ENCODE measurements at places on chromosomes 6 and 20. TPM values are rescaled to one million over a fixed set of nuclear protein-coding genes. Genes with fewer than 3 reads are reported as not detected.

DNA sequence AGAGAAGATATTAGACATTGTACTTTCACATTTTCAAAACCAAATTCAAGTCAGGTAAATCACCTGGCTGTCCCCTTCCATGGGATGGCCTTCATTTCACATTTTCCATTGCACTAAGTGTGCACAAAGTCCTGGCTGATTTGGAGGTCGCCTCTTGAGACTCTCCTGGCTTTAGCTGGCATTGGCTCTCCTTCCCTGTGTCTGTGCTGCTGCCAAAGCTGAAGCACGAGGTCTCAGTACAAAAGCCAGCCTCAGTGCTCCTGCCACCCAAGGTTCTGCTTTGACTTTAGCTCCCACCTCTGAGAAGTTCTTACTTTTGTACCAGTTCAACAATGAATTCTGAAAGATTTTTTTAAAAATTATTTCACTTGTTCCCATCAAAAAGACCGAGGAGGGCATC, 289.2 kb upstream of the CNR1 start:
- DNase-seq, result no peak

DNA sequence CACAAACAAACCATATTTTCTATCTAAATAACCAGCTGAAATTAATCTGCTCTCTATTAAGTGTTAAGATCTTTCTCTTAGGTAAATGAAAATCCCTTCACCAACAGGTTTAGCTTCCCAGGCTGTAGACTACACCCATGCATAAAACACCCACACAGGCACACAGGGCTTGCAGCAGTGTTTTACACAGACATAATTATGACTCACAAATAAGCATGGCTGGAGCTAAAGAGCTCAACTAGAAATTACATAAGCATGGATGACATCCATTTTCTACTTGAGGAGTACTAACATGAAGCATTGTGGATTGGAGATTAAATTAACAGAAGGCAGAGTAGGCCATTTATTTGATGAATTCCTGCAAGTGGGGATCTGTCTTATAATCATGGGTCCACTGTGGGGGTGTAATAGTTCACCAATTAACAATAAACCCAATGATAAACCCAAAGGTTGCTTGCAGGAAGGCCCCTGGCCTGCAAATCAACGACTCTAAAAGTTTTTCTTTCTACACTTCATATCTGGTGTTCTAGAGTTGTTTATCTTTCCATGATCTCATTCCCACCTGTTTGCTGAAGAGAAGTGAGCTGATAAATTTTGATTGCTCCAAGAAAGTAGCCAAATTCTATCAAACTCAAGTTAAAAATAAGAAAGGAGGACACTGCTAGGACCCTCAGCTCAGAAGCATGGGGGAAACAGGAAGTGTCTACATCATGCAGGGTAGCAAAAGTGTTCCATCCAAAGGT, 33.8 kb upstream of the E2F3 start:
- DNase-seq, result no peak

Gene PTK7
- total RNA-seq, result 2.7 TPM

GRCh38 chr6:20463396-20463795, 61.7 kb downstream of the E2F3 start:
- no peak for DNase-seq

GRCh38 chr6:137076277-137077068, 31.7 kb upstream of the IL20RA start:
- DNase-seq, result peak; percentile 87

DNA sequence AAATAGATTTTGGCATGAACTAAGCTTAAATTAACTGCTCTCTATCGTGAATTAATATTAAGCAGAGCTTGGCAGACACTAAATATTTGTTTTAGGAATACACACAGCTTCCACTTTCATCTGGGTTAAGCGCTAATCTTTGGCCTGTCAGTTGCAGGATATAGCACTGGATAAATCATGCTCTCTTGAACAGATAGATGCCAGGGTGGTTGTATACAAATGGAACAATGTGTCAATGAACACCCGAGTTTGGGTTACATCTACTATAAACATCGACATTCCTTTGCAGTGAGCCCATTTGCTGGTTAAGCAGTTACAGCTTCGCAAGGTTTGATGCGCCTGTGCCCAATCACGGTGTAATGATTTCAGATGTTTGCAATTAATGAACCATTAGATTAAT, 338.2 kb upstream of the ZFP64 start:
- DNase-seq, result no peak

Gene LIME1
- total RNA-seq, result 5.0 TPM

DNA sequence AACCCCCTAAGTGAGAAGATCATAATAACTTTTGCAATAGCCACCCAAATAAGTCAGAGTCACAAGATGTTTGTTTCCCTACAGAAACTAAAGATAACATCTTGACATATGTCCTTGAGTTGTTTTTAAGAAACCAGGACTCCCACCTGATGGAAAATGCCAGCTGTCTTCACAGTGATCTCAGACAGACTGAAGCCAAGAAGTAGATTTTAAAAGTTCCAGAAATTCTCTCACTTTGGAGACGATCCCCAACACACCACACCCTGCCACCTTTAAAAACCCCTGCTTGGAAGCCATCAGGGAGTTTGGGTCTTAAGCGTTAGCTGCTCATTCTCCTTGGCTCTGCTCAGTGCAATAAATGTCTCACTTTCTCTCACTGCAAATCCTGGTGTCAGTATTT, 63.0 kb downstream of the GPR6 start:
- DNase-seq, result no peak

GRCh38 chr6:107931894-107932293, 26.1 kb downstream of the SEC63 start:
- no peak for DNase-seq

- no peak for DNase-seq
These were observed at the start of gene PTCHD4 for GRCh38 chr6:48111143-48111506. PTCHD4 (minus strand) TSS chr6:48111197; CDS start chr6:48068957, 42,240 bp downstream.

- DNase-seq, result no peak
These were observed 17.6 kb downstream of the CAPN11 start for GRCh38 chr6:44176130-44176761.

DNA sequence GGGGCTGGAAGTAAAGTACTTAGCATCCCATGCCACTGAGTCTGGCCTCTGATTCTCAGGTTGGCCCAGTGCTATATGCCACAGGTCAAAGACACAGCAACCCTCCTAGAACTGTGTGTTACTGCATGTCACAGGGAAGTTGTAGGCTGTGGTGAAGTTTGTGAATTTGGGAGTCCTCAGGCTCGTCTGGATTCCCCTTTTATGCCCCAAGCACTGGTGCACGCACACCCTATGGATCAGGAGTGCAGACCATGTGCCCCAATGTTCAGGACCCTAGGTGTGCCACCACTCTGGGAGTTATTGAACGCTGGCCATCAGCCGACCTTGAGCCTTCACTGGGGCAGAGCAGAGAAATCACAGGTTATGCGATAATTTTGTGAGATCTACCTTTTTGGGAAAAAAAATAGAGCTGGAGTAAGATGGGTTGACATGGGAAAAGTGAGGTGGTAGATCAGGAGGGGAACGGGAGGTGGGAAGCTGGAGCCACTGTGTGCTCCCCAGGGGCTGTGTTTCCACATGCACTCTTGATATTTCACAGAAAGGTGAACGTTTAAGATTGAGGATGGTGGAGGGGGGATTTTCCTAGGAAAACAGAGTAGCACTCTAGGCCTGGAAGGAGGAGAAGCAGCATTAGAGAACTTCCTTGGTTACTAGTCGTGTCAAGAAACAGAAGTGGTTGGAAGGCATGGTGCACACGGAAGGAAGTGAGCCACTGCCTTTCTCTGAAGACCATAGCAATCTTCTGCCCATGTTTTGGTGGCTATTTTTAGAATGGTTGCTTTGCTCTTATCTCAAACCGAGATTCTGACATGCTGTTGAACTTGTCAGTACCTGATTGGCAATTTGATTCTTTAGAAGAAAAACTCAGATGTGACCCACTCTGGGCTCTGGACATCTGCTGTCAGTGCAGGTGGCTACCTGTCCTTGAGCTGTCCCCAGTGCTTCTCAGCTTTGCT, 44.1 kb downstream of the DUSP22 start:
- no peak for DNase-seq

Gene AVP
- total RNA-seq, result not detected

Gene PACSIN1
- 10.3 TPM for total RNA-seq

- no peak for DNase-seq
These were observed 858 bp upstream of the PTPRK start for GRCh38 chr6:128521282-128521632.

Gene C20orf144
- not detected for total RNA-seq

GRCh38 chr6:130306377-130306776, 59.4 kb upstream of the TMEM200A start:
- DNase-seq, result no peak

DNA sequence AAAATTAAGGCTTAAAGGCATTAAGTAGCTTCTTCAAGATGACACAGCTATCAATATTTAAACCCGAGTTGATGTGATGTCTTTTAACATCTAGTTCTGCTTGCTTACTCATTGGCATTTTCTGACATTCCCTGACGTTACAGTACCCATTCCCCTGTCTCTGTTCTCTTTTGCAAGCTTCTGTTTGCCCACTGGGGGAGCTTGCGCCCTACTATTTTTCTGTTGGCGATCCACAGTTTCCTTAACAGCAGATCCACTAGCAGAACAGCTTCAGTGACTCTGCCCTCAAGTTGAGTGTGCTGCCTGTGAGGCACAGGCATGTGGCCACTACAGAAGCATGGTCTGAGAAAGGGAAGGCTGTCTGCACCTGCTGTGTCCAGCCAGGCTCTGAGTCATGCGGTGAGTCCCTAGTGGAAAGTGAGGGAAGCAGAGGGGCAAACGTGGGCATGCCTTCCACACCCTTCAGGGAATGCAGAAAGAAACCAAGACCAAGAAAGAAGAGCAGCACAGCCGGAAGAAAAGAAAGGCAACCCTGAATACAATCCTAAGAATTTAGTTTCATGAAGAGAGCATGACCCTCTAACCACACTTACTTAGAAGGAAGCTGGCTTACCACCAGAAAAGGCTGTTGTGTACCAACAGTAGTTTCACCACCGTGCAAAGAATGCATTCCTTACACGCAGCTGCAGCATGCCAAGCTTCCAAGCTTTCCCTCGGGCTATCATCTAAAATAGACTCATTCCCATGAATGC, 97.7 kb upstream of the VGLL2 start:
- DNase-seq, result no peak

Gene HLA-DQA1
- total RNA-seq, result 5.2 TPM

Gene LPA
- not detected for total RNA-seq

Gene EDN1
- 5.9 TPM for total RNA-seq

Gene MLIP
- total RNA-seq, result 319 TPM

GRCh38 chr20:9330151-9330550, 184.2 kb upstream of the LAMP5 start:
- no peak for DNase-seq

DNA sequence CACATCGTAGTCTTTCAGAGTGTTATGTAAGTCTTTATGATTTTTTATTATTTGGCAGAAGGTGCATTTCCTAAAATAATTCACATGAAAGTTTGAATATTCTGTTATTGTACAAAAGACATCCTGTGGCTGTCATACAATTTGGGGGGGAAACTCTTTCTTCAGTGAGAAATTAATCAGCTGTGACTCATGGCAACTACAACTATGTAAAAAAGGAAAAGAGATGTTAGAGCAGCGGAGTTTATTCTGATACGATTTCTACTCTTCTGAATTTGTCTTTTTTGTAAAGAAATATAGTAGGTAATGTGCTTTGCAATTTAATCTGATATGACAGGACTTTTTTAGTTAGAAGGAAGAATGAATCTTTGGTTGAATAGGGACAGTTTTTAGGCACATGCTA, 14.2 kb downstream of the COL19A1 start:
- no peak for DNase-seq

Gene ZNF391
- total RNA-seq, result 0.62 TPM

Gene FNDC11
- total RNA-seq, result not detected

Gene PPIL6
- 1.2 TPM for total RNA-seq

DNA sequence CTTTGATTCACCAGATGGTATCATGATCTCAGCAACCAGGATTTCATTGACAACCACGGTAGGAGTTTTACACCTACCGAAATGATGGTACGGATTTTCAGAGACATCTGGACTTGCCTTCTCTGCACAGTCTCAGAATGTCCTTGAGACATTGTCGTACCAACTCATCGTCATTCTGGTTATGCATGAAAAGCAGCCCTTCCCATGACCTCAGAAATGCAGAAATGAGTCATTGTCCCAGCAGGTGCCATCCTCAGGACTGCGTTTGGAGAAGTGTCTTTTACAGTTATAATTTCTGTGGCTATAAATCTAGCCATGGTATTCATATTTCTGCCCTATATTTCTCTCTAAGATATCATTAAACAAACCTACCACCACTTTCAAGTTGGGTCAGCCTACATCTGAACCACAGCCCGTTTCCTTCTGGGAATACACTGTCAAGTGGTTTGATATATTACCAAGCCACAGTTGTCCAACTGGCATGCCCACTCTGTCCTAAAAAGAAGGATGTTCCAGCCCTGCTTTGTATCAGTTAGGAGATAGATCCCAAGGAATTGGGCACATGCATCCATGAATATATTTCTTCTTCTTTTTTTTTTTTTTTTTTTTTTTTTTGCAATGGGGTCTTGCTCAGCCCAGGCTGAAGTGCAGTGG, 7.5 kb upstream of the BFSP1 start:
- no peak for DNase-seq

DNA sequence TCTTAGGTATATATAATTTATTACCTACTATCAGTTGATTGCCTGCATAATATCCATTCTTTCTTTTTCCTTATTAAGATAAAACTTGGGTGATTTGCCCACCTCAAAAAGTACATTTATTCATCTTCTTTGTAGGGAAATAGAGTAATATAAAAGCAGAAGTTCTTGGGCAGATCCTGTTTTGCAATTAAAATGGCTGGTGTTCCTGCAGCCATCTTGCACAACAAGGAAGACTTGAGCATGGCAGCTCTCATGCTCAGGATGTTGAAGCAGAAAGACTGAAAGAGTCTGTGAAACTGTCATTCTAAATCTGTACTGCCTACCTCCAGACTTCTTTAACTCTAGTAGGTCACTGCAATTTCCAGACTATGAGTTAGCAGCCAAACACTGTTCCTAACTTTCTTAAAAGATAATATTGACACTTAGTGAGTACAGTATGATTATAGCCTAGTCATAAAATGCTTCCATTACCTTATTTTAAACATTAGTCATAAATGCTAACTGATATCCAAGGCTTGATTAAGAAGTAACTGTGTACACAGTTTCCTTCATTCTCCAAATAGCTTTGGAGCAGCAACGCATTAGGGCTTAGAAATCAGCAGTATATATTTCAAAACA, 24.6 kb upstream of the HTR1B start:
- DNase-seq, result no peak

Gene SLC22A16
- not detected for total RNA-seq

DNA sequence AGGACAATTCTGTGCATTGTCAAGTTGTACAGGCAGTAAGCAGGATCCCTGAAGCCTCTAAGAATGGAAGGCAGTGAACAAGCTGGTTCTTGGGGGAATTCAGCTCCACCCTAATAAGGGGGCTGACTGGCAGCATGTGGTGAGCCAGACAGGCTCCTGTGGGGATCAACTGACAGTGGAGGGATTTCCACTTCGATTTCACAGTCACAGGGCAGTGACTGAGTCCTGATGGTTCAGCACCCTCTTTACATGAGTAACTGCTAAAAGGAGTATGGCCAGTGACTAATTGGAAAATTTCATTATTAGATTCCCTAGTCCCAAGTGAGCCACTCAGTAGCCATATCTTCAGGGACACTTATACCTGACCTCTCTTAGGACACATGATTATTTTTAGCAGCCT, 78.4 kb downstream of the NDUFAF5 start:
- DNase-seq, result no peak

Gene UNC93A
- total RNA-seq, result not detected

Gene LAMA4
- total RNA-seq, result 93.9 TPM

Gene SEMG1
- not detected for total RNA-seq

- DNase-seq, result no peak
These were observed 102.1 kb upstream of the LAMP5 start for GRCh38 chr20:9412309-9412708.

Measured in cardiac septum (tissue), 1 donor.